Mammary epithelial cell (primary cell): ENCODE measurements at places on chromosomes 5 and 9.

GRCh38 chr5:145903113-145903512 lies 30.3 kb upstream of the GRXCR2 start:
- no peak for DNase-seq

- DNase-seq: no peak
Measured at GRCh38 chr5:107274571-107274970, 396.2 kb downstream of the EFNA5 start.

DNA sequence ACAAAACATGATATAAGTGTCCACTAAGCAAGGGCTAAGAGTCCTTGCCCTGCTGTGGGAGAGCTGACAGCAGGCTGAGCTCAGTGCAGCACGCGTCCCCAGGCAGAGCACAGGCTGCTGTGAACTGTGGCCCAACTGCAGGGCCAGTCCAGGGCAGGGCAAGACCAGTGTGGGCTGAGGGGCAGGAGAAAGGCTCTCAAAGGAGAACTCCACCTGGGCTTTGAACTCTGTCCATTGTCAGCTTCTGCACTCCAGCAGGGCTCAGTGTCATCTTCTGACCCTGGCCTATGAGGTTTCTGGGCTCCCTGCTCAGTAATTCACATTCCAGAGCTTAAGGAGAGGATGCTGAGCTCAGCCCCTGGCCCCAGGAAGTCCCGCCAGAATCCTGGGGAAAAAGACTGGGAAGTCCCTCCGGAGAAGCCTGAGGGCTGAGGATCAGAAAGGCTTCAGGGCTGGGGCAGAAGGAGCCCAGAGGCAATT lies 37.4 kb downstream of the LHFPL2 start:
- DNase-seq: no peak

DNA sequence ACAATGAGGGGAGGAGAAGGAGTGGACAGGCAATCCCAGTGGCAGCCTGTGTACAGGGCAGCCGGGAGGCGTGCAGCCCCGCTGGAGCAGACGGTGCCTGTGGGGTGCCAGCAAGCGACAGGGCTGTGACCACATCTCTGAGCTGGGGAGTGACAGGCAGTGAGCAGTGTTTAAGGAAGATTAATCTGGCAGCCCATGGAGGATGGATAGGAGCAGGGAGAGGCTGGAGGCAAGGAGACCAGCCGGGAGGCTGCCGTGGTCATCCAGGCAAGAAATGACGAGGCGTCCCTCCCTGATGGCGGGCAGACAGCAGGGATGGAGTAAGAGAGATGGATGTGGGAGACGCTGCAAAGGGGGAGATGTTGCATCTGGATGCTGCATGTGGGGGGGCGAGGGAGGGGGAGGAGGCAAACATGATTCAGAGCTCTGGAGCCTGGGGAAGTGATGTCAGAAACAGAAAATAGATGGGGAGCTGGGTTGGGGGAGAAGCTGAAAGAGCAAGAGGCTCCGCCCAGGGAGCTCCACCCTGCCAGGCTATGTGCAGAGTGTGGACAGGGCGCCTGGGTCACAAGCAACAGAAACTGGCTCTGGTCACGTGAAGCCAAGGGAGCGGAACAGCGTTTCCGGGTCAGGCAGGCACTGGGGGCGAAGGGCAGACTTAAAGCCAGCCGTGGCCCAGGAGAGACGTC lies 12.6 kb downstream of the UNC5A start:
- no peak for DNase-seq

DNA sequence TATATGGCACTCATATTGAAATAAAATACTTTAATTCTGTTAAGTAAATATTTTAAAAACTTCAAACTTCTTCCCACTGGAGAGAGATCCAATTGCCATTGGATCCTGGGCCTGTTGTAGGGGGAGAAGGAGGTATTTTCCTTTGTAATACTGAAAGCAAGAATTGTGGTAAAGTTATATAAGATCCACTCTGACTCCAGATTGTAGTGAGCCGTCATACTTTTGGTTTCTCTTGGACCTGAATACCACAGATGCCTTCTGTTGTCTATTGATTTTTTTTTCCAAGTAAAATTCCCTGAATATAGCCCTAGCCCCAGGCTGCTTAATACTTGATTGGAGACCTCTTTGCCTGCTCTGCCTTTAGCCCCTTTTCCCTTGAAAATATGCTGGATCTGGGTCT lies 86.9 kb downstream of the ATG10 start:
- no peak for DNase-seq

DNA sequence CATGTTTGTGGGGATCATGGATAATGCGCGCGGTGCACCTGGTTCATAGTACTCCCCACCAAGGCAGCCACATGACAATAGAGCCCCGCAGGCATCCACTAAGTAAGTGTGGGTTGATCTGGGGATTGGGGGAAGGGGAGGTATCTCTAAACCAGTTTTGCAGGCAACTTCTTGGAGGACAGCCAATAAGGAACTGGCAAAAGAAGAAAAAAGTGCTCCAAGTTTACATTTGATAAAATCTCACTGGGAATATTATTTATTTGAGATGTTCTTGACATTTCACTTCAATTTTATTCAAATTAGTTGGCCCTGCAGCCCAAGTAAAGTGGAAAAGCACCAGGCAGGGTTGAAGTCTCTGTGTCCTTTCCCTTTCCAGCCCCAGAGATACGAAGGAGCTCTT lies 8.5 kb downstream of the FBP1 start:
- peak; percentile 18 for DNase-seq

GRCh38 chr9:124293718-124294506 lies 36.2 kb downstream of the NEK6 start:
- no peak for DNase-seq
